Gastroesophageal sphincter (tissue), 4 donors: ENCODE measurements at places on chromosomes 16 and 17. TPM values are rescaled to one million over a fixed set of nuclear protein-coding genes. Genes with fewer than 3 reads are reported as not detected.

Gene GRB7
- not detected for total RNA-seq

Gene ACSM3
- total RNA-seq, result 6.5 TPM

Gene RASD1
- total RNA-seq, result 24.6 TPM

Gene GLIS2
- 5.7 TPM for total RNA-seq

Gene TAT
- total RNA-seq, result not detected

Gene NTN1
- total RNA-seq, result 74.3 TPM

DNA sequence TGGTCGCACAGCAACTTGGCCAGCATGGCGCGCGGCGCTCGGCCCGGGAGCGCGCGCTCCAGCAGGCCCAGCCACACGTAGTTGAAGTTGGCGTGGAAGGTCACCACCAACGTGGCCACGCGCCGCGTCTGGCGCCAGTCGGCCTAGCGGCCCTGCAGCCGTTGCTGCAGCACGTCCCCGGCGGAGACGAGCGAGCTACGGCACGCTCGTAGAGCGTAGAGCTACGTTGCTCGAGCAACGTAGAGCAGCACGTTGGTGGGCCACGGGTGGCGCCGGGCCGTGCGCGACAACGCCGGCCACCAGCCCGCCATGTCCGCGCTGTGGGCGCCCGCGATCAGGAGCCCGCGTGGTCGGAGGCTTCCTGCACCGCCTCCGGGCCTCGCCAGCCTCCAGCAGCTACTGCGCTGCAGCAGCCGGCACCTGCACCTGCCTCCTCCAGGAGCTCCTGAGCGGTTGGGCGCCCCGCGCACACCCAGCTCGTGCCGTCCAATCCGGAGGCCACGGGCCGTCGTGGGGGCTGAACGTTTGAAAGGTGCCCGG, 13.4 kb upstream of the SULT1A1 start:
- ATAC-seq, result peak; percentile 76

- ATAC-seq, result peak; percentile 34
Observed at GRCh38 chr16:57600048-57600835, 28.2 kb upstream of the ADGRG1 start.

DNA sequence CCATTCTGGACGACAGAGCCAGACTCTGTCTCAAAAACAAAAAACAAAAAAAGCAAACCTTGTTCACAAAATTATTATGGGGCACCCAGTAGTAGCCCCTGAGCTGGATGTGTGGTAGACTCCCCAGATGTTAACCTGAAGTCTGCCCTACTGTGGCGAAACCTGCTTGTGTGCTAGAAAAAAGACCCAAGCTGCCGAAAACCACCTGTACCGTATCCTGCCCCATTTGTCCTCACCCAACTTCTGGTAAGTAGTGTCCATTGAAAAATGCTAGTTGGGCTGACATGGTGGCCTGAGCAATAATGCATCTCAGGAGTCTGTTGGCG, 9.1 kb downstream of the RMI2 start:
- ATAC-seq, result no peak

DNA sequence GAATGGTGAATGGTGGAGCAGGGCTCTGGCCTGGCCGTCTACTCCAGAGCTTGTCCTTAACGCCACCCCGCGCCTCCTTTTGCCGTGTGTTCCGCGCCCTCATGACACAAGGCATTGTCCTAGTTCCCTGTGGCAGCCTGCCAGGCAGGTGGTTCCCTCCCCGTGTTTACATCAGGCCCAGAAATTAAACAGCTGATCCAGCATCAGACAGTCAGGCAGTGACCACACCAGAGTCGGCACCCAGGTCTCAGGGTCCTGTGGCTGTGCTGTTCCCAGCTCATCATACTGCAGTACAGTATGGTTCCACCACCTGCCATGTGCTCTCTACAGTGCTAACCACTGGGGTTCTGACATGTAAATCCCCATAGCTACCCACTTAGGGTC, 119.7 kb downstream of the RAB11FIP4 start:
- no peak for ATAC-seq

- no peak for ATAC-seq
Observed at GRCh38 chr16:68383858-68384257, 64.5 kb downstream of the SMPD3 start.

DNA sequence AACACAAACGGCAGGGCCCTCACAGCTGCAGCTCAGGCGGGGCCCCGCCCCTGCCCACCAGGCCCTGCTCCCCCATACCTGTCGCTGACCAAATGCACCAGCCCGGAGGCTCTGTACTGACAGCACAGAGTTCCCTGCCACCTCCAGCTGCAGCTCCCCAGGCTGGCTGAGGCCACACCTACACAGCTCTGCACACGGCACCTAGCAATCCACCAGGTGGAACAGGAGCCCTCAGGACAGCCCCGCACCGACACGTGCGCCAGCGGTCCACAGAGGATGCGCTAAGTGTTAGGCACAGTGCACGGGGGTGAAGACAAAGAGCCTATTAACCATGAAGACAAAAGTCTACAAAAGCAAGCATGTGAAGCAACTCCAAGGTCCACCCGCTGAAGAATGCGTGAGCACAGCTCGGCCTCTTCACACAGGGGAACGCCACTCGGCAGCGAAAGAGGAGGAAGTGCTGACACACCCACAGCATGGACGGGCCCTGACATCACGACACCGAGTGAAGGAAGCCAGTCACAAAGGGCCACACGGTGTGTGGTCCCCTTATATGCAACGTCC, 5.4 kb downstream of the ZCCHC14 start:
- peak; percentile 35 for ATAC-seq

GRCh38 chr16:28292731-28293600, 641 bp downstream of the SBK1 start:
- no peak for ATAC-seq

GRCh38 chr17:27296428-27296979, 2.6 kb downstream of the WSB1 start:
- no peak for ATAC-seq

GRCh38 chr16:81694494-81695280, 84.4 kb upstream of the PLCG2 start:
- no peak for ATAC-seq

GRCh38 chr17:65813306-65813705, 251.9 kb upstream of the AXIN2 start:
- ATAC-seq, result no peak

DNA sequence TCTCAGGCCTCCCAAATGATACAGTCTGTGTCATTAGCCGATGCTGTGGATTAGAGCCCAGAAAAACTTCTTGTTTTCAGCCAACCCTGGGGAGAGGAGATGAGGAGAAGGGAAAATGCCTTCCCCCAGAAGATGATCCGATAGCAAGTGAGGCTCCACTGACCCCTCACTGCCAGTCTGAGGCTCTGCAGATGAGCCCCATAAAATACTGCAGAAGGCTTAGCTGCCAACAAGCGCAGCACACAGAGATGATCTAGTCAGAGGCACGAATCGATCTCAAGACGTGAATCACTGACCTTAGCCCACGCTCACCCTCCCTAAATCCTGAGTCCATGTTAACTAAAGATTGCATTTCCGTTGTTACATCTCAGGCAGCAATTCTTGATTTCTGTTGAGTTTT, 31.5 kb downstream of the SALL1 start:
- ATAC-seq, result no peak

- peak; percentile 10 for ATAC-seq
Observed at GRCh38 chr16:58425756-58426494, 33.7 kb downstream of the GINS3 start.
